ENCODE measurements at places on chromosomes 12 and 14.

DNA sequence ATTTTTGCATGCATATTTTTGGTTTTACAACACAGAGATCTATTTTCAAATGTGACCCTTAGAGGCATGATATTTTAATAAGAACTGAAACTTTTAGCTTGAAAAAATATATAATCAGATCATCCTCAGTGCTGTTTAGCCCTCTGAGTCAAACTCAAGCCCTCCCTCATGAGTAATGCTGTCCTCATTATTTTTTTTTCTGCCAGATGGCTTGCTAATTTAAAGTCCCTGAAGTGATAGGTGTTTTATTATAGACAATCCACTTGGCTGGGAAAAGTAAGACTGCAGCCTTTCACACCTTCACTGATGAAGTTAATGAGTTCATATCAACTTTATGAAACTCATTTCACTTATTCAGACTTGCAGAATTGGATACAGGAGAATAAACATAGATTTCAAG lies 227.7 kb downstream of the SLC16A7 start:
- DNase-seq, result no peak

GRCh38 chr14:20750194-20750593 lies 4.5 kb downstream of the EDDM3A start:
- no peak for DNase-seq

GRCh38 chr14:54450535-54450934 lies 9.4 kb upstream of the CNIH1 start:
- no peak for DNase-seq

- no peak for DNase-seq
These were observed 784.2 kb downstream of the SLC6A15 start for GRCh38 chr12:84128117-84128991.

DNA sequence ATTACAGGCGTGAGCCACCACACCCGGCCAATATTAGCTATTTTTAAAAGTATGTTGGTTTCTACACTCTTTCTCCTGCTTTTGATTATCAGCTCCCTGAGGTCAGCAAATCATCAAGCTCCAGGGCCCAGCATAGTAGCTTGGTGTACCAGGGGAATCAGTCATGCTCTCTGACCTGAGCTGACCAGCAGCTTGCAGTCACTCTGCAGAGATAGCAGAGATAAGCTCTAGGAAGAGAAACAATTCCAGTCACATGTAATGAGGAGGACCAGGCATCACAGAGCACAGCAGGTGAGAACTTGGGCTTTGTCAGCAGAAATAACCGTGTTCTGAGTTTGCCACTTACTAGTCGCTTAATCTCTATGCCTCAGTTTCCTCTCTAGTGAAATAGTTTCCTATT lies 8.5 kb downstream of the PLEKHD1 start:
- DNase-seq, result no peak
